ENCODE measurements at places on chromosomes 13 and 19.
A peak's percentile ranks its signal among the peaks of the same experiment; 100 is the strongest.

- DNase-seq = no peak
These were observed 932.8 kb upstream of the SLITRK6 start for GRCh38 chr13:86731987-86732386.

DNA sequence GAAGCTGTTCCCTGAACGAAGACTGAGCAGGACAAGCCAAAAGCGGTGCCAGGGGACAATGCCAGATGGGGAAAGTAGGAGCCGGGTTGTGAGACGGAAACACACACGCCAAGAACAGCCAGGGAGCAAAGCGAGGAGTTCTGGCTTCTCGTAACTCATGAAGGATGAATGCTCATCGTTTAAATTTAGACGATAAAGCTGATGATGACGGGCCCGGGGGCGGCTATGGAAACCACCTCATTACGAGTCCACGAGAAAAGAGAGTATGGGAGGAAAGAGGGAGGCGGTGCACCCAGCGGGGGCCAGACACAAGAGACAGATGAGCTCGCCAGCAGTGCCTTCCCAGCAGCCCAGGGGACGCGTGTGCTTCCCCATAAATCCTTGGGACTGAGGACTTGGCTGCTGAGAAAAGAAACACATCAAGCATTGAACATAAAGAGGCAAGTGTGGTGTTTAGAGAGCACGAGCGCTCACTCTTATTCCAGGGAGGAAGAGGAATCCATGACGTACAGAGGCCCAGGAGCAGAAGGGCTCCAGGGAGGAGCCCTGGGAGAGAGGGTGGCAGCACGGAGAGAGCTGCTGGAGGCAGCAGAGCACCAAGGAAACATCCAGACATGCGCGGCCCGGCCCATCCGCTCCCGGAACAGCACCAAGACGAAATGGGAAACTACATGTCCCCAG lies 70.7 kb downstream of the EPS15L1 start:
- DNase-seq = no peak

- DNase-seq = peak; percentile 30
These were observed 1.7 kb downstream of the PROSER1 start for GRCh38 chr13:39036212-39036611.

DNA sequence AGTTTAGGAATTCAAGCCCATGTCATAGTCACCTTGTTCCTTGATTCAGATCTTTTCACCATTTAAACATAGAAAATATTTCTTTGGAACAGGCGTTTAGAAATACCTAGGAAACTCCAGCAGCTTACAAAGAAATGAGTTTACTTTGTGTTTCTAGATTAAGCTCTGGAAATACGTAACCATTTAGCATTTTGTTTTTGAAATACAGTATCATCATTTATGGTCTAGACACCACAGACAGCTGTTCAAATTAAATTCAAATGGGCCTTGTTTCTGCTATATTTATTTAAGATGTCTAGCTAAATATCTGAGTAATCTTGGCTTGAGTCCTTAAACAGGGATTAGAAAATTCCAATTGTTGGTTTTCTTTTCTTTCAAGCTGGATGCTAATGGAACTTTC lies 228.5 kb downstream of the NDFIP2 start:
- DNase-seq = no peak

GRCh38 chr19:709965-710571 lies 1.3 kb downstream of the PALM start:
- no peak for DNase-seq

DNA sequence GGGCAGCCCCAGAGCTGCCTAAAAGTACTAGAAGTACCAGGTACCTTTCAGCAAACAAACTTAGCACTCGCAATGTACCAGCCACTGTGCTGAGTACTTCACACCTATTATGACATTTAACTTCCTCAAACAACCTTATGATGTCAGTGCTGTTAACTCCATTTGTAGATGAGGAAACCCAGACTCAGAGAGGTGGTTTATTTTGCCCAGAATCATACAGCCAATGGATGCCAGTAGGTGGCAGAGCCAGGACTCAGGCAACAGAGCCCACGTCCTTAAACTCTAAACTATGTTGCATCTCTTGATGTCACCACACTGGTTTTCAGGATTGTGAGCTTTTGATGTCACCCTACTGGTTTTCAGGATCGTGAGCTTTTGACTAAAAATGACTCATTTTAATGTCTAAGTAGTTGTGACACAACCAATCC lies 78.9 kb downstream of the FLT1 start:
- no peak for DNase-seq

GRCh38 chr13:92510416-92510815 lies 716.2 kb upstream of the GPC6 start:
- no peak for DNase-seq

DNA sequence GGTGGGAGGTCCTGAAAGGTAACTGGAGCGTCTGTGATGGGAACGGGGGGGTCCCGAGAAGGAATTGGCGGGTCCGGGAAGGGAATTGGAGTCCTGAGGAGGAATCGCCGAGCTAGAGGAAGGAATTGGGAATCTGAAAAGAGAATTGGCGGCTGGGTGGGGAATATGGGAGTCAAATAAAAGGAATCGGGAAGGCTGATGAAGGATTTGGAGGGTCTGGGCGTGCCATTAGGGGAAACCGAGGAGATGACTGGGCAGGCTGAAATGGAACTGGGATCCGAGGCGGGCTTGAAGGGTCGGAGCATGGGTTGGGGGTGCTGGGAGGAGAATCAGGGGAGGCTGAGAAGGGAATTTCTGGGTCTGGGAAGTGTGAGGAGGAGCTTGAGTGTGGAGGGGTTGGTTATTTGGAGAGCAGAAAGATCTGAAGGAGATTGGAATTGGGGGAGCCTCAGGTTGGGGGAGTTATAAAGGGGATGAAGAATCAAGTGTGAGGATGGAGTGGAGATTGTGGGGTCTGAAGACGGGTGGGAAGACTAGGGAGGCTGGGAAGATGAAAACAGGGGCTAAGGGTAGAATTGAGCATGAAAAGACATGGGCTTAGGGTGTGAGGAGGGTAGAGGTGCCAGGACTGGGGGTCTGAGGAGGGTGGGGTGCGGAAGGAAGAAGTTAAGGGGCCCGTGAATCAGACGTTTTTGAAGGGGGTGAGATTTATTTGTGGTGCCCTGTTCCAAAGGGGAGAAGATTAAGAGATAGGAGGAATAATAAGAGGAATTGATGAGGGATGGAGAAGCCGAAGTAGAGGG lies 718 bp downstream of the ACTN4 start:
- no peak for DNase-seq

- no peak for DNase-seq
These were observed 9.9 kb upstream of the POP4 start for GRCh38 chr19:29596080-29596727.

DNA sequence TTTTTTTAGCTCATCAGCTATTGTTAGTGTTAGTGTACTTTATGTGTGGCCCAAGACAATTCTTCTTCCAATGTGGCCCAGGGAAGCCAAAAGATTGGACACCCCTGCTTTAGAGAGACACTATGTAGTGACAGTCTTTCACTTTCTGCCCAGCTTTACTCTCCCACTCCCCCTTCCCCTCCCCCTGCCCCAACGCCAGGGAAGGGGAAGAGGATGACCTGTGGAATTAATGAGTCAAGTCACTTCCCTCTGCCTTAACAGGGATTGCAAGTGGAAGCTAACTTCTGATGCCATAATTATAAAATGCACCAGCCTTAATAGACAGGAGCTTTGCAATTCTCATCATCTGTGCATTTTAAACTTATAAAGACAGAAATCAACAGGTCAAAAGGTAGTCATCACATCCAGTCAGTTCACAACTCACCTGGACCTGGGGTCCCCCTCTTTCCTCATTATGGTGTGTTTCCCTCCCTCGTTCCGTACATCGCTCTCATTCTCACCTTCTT lies 1.6 kb downstream of the ZNF415 start:
- no peak for DNase-seq

GRCh38 chr19:6678690-6679109 lies 8.7 kb upstream of the TNFSF14 start:
- DNase-seq = no peak
